Fibroblast of skin of abdomen (primary cell): ENCODE measurements at places on chromosomes 3 and 15.
A peak's percentile ranks its signal among the peaks of the same experiment; 100 is the strongest.

DNA sequence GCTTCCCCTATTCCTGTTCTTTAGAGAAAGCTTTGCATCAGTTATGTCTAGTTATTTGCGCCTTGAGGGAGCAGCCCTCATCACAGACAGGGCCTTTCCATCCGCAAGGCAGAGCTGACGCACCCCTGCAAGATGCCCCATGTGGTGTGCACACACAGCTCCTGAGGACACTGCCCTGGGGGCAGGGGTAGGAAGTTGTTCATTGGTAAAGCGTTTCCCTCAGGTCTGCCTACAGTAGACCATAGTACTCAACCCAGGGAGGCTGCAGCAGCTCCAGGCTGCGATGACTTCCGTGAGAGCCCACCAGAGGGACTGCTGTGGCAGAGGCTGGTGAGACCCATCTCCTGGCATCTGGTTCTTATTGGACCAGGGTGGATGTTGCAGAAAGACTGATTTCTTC, 55.1 kb upstream of the PLXNA1 start:
- no peak for DNase-seq

- DNase-seq = no peak
Measured at GRCh38 chr3:71421475-71421819, 162.1 kb downstream of the FOXP1 start.

GRCh38 chr15:71182522-71182921, 67.3 kb downstream of the THSD4 start:
- peak; percentile 39 for DNase-seq

GRCh38 chr15:52326756-52327155, 31.2 kb upstream of the MYO5C start:
- peak; percentile 25 for DNase-seq

GRCh38 chr3:117768581-117768980, 1059.0 kb downstream of the TUSC7 start:
- DNase-seq = no peak

DNA sequence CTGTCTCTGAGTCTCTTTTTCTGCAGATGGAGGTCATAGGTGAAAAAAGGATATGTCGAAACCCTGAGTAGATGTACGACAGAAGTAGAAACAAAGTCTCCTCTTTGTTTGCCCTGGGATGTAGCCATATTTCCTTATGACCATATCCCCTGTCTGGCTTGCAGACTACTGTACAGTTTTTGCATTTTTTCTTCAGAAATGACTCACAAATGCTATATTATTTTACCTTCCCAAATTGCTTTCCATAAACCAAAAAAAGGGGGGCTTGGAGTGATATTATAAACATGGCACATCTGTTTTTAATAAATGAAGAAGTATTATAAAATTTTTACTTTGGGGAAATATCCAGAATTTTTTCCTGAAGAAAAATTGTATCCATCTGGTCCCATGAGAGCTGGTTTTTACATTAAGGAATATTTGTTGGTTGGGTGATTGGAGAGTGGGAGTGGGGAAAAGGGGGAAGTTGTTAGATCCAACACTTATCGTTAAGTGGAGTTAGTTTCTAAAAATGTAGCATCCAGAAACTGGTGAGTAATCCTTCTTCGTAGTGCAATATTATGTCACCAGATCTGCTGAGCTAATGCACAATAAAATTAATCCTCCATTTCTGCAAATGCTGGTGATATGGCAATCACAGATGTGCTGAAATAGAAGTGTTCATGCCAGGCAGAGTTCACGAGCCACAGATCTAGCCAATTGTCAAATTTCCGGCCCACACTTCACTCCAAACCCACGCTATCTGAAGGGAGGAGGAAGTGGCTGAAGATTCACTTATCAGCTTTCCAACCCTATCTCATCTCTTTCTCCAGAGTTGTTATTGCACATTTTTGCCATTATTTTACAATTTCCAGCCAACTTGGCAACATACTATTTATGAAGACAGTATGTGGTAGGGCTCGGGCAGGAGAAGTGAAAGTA, 313.6 kb upstream of the ATP11B start:
- DNase-seq = peak; percentile 83

DNA sequence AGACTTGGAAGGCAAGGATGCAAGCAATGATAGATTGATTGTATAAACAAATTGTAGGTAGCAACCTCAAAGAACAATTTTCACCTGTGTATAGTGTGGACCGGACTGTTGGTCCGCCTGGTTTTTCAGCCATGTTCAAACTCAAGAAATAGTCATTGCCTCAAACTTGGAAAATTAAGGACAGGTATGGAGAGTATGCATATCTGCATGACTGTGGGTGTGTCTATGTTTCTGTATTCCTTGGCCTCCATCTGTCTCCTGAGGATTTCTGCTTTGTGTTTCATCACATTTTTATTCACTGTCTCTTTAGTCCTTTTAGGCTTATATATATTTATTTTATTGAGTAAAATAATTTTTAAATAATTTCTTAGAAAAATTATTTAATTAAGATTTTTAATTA, 53.9 kb upstream of the RASA2 start:
- DNase-seq = no peak

GRCh38 chr3:128994581-128995546, 988 bp upstream of the CFAP92 start:
- no peak for DNase-seq

GRCh38 chr15:60774829-60775463, 296.0 kb upstream of the ICE2 start:
- no peak for DNase-seq

DNA sequence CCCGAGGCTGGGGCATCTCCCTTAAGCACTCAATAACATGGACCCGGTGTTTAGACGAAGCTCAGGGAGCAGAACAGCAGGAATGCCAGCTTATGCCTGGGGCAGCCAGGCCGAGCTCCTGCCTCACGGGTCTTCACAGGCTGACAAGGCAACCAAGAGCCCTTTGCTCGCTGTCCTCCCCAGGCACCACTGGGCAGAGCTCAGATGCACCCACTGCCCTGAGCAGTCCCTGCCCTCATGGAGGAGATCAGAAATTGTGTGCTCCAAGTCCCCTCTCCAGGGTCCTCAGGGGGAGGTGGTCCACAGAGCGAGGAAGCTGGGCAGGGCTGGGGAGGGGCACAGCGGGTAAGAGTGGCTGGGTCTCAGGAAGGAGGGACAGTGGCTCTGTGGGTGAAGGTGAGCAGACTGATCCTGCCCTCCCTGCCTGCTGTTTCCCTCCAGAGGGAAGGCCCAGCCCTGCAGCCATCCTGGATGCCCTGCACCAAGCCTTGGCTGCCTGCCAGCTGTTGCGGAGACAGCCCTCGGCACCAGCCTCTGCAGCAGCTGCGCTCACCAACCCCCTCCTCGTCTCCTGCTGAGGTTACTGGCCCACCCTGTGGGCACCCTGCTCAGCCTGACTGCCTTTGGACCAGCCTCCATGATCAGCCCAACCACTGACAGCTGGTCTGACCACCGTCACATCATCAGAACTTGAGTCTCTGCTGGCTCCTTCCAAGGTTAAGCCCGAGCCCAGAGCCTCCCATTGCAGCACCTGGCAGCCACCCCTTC, 21.1 kb upstream of the GP9 start:
- DNase-seq = no peak
